ENCODE measurements at places on chromosomes 5 and 9.

- DNase-seq = no peak
Observed at GRCh38 chr5:8446179-8446578, 577.2 kb downstream of the MTRR start.

- no peak for DNase-seq
Observed at GRCh38 chr5:77306531-77306930, 96.1 kb downstream of the PDE8B start.

DNA sequence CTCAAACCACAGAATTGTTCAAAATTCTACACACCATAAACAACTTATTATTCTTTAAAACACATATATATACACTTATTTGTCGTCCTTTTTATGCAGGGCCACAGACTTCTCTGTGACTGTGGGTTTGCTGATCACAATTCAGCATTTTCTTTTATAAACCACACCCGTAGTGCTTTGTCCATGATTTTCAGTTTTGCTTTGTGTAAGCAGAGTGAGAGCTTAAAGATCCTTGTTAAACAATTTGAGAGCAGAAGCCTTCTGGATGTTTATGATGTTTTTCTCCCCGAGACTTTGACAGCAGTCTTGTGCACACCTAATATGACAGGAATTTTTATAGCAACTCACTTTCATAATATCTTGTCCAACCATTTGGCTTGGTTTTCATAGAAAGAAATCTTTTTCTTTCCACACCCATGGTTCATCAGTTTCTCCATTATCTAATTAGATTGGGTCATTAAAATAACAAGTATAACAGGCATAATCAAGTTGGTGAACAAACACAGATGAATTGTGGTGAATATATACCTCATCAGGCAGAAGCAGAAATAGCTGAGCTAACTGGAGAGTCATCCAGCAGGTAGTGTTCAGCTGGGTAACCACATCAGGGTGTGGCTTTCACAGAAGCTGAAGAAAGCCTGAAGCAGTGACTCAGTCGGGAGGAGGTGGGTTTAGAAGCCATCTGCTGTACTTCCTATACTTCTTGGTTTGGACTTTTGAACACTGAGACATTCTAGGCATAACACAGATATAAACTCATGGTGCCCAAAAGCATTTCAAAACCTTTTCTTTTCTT is 232.8 kb downstream of the DOCK8 start:
- DNase-seq = peak; percentile 13

GRCh38 chr9:127087411-127087810 is 35.0 kb downstream of the ANGPTL2 start:
- DNase-seq = no peak

DNA sequence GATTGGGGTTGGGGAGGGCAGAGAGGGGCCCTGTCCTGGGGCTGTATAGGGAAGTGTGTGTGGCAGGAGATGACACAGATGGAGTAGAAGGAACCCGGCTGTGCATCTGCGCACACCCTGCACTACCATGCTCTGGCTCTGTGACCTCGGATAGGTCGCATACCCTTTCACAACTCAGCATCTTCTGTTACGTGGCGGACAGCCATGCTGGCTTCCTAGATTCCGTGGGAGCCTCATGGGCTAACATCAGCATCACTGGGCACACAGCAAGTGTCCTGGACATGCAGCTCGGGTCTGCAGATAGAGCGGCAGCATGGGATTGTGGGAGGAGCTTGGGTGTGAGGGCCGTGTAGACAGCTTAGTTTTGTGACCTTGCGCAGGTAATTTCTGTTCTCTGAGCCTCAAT is 9.2 kb downstream of the ARPC5L start:
- no peak for DNase-seq

GRCh38 chr5:140292212-140293036 is 10.5 kb downstream of the PFDN1 start:
- no peak for DNase-seq

DNA sequence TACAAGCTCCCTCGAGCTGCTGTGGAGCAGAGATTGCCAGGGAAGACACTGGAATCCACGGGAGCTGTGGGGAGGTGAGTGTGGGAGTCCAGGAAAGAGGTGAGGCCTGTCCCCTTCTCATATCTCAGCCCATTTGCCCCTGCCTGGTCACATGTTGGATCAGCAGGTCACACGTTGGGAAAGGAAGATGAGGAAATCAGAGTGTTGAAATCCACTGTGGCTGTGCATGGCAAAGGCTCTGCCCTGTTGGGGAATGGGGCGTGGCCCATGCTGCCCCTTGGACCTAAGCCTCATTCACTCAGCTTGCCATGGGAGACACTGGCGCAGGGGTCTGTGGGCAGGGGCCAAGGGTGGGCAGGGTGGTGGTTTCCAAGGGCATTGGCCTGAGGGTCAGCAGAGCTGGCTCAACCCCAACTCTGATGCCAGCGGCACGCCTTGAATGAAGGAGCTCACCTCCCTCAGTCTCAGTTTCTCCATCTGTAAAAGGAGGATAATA is 85.4 kb upstream of the CPEB4 start:
- DNase-seq = no peak

DNA sequence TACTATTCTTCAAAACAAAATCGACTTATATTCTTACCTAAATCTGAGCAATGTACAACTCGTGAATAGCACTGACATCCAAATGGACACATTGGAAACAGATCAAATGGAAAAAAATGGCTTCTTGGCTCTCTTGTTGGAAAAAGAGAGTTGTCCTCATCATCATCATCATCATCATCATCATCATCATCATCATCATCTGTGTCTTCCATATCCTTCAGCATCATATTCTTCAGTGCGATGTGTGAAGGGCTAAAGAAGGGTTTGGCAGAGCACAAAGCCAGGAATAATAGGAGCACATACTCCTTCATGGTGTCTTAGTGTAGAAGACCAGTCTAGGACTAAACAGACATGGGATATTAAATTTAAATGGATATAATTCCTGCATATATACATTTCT is 7.7 kb downstream of the ASPN start:
- DNase-seq = no peak

- peak; percentile 32 for DNase-seq
Observed at GRCh38 chr5:109695005-109695926, 5.5 kb downstream of the MAN2A1 start.

GRCh38 chr9:98765256-98765655 is 31.1 kb downstream of the ANKS6 start:
- DNase-seq = no peak

DNA sequence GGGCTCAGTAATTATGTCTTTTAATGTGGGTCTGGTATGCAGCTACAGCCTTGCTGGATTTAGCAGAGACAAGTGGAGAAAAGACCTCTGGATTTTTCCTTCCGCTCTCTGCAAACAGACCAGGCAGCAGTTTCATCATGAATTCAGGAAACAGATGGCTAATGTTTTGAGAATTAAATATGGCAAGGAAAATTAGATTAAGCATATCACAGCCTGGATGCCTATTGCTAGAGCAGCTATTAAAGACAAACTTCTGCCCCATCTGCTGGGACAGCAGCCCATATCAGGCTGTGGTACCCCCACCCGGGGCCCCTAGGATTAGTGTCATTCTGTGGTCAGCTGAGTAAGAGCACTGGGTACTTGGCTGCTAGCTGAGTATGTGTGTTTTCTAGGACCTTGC is 6.2 kb downstream of the SKP2 start:
- DNase-seq = no peak

DNA sequence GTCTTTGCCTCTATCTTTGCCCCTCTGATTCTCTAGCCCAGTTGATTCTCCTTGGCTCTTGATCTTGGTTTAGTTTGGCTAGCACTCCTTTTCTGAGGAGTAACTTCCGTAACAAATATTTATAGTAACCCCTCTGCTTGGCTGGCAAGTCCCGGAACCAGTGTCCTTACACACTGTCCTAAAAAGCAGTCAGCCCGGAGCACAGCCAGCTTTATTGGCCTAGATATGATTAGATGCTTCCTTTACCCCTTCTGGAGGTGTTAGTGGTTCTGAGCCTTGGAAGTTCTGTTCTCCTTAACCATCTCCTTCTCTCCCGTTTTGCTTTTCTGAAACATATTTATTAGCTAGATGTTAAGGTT is 17.0 kb upstream of the MSMP start:
- no peak for DNase-seq

- DNase-seq = no peak
Observed at GRCh38 chr9:93565089-93565488, 11.3 kb upstream of the PHF2 start.

GRCh38 chr5:157819502-157820115 is 39.3 kb downstream of the CLINT1 start:
- DNase-seq = no peak

DNA sequence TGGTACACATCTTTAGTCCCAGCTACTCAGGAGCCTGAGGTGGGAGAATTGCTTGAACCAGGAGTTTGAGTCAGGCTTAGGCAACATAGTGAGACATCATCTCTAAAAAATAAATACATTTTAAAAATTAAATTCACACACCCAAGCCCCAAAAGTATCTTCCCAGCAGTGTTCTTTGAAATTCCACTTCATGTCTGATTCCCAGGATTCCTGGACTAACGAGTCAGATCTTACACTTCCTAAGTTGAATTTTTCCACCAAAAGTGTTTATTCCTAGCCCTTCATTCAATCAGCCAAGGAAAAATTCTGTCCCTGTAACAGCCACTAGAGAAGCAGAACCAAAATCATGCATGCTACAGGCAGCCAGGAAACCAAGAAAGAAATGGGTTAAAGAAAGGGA is 970.9 kb downstream of the EFNA5 start:
- no peak for DNase-seq
